ENCODE measurements at places on chromosomes 3 and 15.

- no peak for DNase-seq
Observed at GRCh38 chr3:24111711-24112110, 166.6 kb downstream of the NR1D2 start.

- no peak for DNase-seq
Observed at GRCh38 chr3:108091498-108092250, 843 bp upstream of the CD47 start.

DNA sequence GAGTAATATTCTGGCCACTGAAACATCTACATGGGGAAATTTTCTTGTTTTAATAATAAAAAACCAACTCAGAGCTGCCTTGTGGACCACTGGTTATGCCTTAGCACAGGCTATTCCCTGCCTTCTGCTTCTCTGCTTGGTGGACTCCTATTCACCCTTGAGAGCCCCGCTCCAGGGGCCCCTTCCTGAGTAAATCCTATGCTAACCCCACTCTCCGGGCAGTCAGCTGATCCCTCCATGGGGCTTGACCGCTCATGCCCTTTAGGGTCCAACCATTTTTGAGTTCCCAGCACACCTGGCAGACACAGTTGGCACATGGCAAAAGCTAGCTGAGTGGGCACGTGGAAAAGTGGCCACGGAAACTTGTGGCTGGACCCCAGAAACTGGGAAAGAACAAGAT lies 38.2 kb downstream of the ATP2B2 start:
- no peak for DNase-seq

- DNase-seq: peak; percentile 54
Observed at GRCh38 chr3:194872669-194872977, 186.9 kb downstream of the FAM43A start.

- no peak for DNase-seq
Observed at GRCh38 chr3:50530001-50530970, 26.9 kb upstream of the CACNA2D2 start.

GRCh38 chr3:44018926-44019325 lies 222.8 kb upstream of the TOPAZ1 start:
- no peak for DNase-seq

- DNase-seq: no peak
Observed at GRCh38 chr3:24181256-24181655, 236.2 kb downstream of the NR1D2 start.

GRCh38 chr15:70050970-70051369 lies 46.7 kb downstream of the TLE3 start:
- DNase-seq: no peak

DNA sequence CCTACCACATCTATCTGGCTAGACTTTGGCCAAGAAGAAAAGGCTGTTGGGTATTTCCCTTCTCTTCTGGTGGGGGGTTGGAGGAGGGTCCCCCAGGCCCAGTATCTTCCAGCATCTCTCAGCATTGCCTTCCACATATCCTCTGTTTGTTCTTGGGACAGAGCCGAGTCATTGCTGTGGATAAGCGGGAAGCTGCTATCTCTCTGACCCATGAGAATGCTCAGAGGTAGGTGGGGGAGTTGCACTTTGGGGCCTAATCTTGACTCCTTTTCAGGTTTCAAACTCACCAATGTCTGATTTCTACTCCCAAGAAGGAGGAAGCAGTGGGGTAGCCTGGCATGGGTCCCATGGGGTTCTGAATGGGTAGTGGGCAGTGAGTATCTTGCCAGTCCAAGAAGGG lies 8.0 kb downstream of the HEMK1 start:
- DNase-seq: no peak

GRCh38 chr3:183131735-183132134 lies 30.8 kb downstream of the LAMP3 start:
- DNase-seq: no peak

DNA sequence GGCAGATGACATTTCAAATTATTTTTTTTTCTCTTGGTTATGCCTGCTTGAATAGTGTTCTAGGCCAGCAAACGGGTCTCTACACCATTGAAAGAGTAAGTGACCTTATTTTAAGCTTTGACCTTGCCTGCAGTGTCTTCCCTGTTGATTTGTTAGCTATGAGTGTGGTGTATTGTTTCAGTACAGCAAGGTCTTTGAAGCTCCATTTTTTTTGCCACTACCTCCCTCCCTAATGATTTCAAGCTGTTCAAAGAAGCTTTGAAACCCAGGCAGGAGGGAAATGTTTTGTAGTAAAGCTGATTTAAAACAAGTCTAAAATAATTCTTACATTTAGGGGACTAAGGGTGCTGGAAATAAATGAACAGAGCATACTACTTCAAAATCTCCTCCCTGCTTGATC lies 1249.8 kb downstream of the ROBO1 start:
- no peak for DNase-seq

GRCh38 chr3:64203969-64204908 lies 21.0 kb downstream of the PRICKLE2 start:
- DNase-seq: no peak

GRCh38 chr3:193943851-193944517 lies 192.0 kb upstream of the HES1 start:
- no peak for DNase-seq

- DNase-seq: peak; percentile 12
Observed at GRCh38 chr3:126911162-126912026, 71.5 kb upstream of the PLXNA1 start.

DNA sequence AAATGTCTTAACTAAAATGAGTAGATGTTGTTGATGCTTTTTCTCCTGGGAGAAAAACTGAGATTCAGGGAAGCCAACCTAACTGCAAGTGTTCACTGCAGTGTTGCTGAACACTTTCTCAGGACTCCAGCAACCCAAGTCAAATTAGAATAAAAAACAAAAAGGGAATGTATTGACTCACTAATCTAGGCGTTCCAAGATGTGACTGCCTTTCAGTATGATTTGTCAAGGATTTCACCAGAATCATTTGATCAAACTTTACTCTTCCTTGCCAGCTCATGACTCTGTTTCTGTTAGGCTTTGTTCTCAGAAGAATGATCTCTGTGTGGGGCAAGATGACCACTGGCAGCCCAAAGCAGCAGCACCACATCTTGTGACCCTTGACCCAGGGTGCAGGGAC lies 364.0 kb downstream of the CACNA2D3 start:
- DNase-seq: no peak

GRCh38 chr3:33134026-33134625 lies 20.3 kb downstream of the CRTAP start:
- DNase-seq: no peak

GRCh38 chr3:113179235-113179824 lies 32.0 kb upstream of the BOC start:
- DNase-seq: no peak

- DNase-seq: no peak
Observed at GRCh38 chr15:57685306-57686095, 21.0 kb upstream of the POLR2M start.

DNA sequence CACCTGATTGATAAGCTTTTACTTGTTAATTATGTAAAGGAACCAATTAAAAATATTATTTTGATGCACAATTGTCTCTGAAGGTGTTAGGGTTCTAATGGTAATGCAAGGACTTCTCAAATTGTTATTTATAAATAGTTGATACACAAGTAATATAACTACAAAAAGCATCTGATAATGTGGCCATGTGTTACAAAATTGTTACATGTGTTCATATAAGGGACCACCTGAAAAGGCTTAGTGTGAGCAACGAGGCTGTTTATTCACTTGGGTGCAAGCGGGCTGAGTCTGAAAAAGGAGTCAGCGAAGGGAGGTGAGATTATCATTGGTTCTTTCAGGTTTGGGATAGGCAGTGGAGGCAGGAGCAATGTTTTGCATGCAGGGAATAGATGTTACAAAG lies 421.9 kb upstream of the CADM2 start:
- DNase-seq: no peak

DNA sequence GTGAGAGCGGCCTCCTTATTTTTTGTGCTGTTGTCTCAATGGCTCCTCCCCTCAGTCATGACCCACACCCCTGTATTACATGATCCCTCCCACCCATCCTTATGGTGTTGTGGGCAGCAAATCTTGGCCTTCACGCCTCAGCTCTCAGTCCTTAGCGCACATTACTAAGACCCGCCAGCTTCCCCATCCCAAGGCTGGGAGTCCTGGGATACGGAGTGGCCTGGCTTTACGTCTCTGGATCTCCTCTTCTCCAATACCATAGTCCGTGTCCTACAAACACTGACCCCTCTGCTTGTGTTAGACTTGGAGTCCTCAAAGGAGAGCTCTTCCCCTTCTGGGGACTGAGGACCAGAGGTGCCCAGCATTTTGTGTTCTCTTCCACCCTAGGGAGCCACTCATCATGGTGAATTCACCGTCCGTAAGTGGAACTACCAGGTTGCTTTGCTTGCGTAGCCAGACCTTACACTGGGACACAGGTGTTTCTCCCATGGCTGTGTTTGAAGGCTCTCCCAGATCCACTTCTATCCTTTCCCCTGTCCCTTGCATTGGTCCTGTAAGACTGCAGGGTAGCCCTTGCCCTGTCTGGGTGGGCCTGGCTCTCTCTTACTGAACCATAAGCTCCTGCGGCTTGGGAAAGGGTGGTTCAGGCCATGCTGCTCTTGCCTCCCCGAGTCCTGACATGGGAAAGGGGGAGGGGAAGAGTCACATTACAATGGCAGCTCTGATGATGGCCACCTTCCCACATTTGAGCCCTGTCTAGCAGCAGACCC lies 13.6 kb downstream of the GRM2 start:
- DNase-seq: no peak

- DNase-seq: no peak
Observed at GRCh38 chr15:36965570-36966342, 134.6 kb downstream of the MEIS2 start.

DNA sequence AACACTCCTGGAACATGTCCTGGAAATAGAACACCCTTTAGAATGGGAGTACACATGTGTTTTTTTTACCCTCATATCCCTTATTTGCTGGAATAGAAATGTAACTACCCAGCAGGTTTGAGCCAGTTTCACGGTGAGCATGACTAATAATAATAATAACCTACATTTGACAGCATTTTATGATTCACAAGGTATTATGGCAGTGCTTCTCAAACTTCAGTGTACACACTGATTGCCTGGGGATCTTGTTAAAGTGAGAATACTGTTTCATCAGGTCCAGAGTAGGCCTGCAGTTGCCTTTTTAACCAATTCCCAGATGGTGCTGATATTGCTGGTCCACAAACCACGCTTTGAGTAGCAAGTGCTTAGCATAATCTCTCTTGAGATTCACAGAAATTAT lies 63.9 kb downstream of the NFKBIZ start:
- no peak for DNase-seq

GRCh38 chr15:99703603-99704443 lies 29.4 kb downstream of the LYSMD4 start:
- DNase-seq: no peak

GRCh38 chr3:169662132-169662842 lies 1.2 kb downstream of the MECOM start:
- DNase-seq: no peak

DNA sequence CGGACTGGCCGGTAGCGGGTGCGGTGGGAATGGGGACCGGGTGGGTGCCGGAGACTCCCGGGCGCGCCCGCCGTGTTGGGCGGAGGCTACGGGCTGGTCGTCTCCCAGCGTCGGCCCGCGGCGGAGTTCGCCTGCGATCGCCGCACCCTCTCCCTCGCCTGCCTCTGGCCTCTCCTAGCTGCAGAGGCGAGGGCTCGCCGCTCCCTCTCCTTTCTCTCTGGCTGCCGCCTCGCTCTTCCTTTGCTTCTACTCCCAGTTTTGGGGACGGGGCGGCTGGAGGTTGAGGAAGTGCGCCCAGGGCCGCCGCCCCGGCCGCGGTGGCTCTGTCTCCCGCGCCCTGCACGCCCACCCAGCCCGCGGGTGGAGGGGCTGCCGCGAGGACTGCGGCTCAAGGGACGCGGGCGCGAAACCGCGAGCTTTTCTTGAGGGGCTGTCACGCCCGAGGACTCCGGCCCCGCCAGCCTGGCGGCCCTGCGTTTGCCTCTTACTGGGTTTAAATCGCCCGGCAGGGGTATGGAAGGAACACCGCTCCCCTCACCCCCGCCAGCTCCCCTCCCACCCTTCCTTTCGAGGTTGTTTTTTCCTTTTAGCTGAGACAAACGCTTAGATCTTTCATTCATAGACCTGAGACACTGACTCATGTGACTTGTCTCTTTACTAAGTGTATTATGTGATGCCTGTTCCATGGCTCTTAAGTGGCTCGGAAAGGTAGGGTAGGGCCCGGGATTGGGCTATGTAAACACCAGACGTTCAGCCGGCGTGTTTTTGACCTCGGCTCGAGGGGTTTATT lies 654 bp downstream of the PIK3CA start:
- no peak for DNase-seq

DNA sequence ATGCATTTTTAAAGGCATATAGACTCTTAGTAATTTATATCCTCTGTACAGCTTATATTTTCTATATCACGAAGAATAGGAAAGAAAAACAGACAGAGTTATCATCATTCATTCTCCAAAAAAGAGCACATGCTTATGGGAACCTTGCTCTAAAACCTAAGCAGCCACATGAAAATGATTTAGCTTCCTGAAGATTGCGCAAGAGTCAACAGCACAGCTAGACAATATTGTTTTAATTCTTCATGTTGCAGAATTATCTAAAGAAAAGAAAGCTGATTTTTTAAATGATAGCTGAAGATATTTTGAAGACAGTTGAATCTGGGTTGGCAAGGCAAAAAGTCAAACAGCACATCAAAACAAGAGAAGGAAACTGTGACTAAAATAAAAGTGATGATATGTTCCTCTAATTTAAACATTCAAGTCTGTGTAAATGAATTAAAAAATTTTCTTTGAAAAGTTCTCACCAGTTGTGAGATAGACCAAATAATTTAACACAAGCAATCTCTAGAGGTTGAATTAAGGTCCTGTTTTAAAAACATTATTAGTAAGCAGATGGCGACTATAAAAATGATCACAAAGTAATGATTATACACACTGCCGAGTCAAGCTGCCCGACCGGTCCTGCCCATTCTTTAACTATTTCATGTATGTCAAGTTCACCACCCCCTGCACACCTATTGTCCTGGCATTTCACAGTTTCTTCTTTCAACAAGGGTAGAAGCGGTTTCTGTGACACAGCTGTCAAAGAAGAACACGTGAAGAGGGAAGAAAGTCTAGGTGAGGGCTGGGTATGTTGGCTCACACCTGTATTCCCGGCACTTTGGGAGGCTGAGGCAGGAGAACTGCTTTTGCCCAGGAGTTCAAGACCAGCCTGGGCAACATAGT lies 74.2 kb upstream of the BHLHE40 start:
- DNase-seq: no peak

GRCh38 chr3:11323813-11324212 lies 51.6 kb downstream of the ATG7 start:
- no peak for DNase-seq

GRCh38 chr3:142450189-142450588 lies 2.4 kb upstream of the XRN1 start:
- no peak for DNase-seq

Measured in iPS DF 19.7 (cell line).